ENCODE measurements at places on chromosomes 1 and 21.

DNA sequence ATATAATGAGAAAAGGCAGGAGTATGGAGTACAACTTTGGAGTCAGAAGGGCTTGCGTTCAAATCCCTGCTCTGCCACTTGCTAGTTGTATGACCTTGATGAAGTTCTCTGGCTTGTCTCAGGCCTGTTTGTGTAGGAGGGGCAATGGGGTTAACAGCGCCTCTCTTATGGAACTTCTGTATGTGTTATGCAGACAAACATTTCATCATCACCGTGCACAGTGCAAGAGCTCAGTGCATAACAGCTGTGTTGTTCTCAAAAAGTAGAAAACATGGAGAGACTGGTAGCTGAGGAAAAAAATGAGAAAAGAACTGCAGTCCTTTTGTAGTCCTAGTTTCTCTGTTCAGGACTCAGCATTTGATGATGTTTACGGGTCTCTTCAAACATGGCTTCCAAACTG, 10.4 kb upstream of the ZNF648 start:
- no peak for DNase-seq

DNA sequence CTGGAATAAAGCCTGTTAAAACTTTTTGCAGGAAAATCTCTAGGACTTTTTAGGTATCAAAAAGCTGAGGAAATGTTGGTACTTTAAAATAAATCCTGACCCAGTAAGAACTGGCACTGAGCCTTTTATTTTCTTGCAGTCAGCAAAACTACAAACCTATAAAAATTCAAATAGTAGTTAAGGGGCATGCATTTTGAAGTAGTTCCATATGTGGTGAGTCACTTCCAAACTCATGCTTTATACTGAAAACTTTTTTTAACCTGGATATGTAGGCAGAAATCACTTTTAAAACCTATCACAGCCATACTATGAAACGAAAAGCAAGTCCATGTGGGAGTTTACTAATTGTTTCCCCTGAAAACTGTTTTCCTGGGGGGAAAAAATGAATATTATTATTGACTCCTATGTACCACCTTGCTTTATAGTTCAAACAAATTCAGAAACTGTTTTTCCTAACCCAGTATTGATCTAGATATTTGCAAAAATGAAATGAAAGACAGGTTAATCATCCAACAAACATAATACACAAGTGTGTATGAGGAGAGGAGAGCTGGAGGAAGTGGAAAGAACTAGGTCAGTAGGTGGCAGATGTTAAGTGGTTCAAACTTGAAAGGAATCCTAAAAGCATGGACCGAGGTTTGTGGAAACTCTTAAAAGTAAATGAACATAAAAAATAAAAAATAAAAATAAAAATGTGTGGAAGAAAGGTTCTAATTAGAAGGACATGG, 30.5 kb downstream of the NRIP1 start:
- DNase-seq, result no peak

GRCh38 chr1:186234976-186235686, 139.9 kb downstream of the TPR start:
- DNase-seq, result no peak

- DNase-seq, result no peak
Measured at GRCh38 chr1:40662864-40663263, 2.6 kb downstream of the RIMS3 start.

DNA sequence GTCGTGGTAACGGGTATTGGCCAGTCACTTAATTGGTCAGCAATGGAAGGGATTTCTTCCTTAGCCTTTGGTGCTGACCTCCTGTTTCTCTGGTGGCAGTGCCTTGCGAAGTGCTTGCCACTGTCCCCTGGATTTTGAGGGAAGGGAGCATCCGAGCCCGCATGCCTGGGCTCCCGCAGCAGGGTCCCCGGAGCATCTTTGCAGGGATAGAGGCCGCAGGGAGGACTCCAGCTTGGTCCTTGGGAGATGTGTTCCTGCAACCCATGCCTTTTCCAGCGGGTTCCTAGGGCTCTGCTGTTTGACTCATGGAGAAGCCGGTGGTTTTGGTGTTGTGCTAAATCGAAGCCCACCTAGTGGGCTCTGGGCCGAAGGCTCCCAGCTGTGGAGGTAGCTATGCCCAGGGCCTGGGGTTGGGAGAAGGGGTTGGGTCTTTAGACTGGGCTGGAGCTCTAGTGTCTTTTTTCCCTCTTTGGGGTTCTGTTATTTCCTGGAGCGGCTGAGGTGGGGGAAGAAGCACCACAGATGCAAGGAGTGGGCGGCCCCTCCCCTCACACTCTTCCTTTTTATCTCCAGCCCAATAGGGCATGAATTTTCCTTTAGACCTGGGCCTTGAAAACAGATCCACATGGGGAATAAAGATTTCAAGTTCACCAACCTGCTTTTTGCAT, 39.0 kb downstream of the PIK3CD start:
- no peak for DNase-seq

- DNase-seq, result no peak
Measured at GRCh38 chr21:44360159-44360558, 6.7 kb downstream of the TRPM2 start.

DNA sequence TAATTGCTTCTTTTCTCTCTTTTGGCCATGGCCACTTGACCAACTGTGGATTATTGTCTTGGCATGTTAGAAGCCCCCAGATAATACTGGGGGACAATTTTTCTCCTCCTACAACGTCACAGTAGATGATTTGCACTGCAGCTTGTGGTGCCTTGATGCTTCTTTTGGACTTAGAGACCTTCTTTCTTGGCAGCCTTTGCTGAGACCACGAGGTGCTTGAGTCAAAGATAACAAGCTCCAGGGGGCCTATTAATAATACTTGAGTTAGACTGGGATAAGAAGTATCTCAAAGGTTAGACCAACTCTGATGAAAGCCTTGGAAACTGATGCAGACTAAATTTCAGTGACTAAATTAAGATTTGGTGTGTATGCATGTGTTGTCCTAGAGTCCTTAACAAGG, 3.2 kb downstream of the PPP1R12B start:
- DNase-seq, result no peak

GRCh38 chr1:23557471-23558124, 1.7 kb downstream of the ID3 start:
- no peak for DNase-seq

DNA sequence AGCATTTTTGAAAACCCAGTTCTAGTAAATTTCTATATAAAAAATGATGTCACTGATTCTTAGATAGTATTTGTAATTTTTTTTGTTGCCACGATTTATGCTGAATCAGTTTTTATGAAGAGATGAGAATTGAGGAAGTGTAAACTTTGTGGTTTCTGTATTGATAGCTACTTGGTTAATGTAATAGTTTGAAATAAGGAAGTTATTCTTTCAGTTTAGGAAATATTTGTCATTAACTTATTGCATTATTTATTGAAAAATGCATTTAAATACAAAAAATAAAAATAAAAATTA, 97.8 kb downstream of the ZFYVE9 start:
- DNase-seq, result no peak

- DNase-seq, result no peak
Measured at GRCh38 chr1:234554698-234555311, 55.2 kb downstream of the IRF2BP2 start.

All from nucleus accumbens (tissue), 56 donors.